DND-41 (cell line): ENCODE measurements at places on chromosomes 2 and 18.

GRCh38 chr18:3466045-3466444, 16.1 kb downstream of the TGIF1 start:
- no peak for DNase-seq

DNA sequence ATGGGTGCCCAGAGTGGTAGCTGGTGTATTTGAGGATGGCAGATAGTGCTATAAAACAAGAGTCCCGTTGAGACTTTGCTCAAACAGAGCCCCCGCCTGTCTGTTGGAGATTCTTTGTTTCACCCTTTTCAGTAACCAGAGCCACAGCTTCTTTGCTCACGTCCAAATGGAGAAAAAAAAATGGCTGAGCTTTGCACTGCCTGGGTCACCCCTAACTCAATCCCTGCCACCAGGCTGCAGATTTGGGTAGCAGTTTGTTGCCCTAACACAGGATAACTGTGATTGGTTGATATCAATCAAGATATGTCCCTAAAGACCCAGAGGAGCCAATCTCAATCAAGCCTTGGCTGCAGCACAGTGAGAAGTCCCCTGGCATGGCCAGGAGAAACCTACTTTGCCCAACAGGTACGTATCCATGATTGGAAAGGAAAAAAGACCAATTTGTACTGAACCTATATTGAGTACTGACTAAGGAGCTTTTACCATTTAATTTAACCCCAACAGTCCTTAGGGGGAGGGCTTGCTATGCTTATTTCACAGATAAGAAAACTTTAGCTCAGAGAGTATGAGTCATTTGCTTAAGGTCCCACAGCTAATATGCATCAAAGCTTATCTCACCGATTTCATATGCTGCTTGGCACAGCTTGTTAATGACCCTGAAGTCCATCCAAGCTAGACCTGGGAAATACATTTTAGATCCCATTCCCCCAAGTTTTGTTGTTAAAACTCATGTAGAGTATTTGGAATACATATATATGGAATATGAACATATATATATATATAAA, 72.0 kb upstream of the SH3BP4 start:
- no peak for DNase-seq

GRCh38 chr2:209960676-209961630, 41.5 kb upstream of the RPE start:
- DNase-seq, result peak; percentile 30

- no peak for DNase-seq
Measured at GRCh38 chr2:166167449-166167848, 39.6 kb upstream of the SCN1A start.

DNA sequence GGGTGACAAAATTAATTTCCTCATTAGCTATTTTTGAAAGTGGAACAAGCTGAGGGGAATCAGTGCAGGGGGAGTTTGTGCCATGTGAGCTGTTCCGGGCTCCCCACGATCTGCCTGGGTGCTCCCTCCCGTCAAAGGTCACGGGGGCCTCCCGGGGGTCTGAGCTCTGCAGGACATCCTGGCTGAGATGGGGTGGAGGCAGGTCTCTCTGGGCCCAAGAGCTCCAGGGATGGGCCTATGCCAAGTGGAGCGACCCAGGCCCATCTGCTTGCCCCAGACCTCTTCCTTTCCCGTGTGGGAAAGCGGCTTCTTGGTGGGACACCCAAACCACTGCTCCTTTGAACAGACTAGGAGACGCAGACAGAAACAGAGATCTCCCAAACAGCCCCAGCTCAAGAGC, 143.3 kb upstream of the ID2 start:
- no peak for DNase-seq

DNA sequence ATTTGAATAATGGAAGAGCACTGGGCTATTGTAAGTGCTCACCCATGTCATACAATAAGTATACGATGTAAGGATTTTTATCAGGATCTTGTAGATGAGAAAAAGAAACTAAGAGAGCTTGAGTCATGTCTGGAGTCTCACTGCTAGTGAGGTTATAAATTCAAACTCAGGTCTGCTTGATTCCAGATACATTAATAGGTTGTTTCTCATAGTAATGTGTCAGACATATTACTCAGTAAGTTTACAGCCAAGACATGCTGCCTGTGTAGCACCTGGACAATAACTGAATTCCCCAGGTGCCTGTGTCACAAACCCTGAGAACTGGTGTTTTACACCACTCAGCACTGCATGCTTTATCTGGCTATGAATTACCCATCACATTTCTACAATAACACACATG, 216.9 kb upstream of the LRP1B start:
- no peak for DNase-seq

DNA sequence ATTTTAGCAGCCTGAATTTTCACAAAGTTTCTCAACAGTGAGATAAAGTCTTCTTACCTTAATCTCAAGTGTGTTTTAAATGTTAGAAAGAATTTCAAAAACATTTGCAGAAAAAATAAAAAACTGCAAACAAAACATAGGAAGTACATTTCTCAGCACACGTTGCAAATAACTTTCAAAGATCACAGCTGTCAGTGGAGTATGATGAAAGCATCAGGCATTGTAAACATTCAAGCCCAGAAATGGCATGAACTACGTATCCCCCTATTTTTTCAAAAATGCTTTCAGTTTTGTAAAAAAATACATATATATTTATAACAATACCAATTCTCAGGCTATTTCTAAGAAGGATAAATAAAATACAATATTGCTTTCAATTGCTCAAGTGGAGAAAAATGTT, 320.6 kb upstream of the TFPI start:
- no peak for DNase-seq

- DNase-seq, result no peak
Measured at GRCh38 chr2:85132834-85133637, at the start of gene TCF7L1. Gene TCF7L1, plus strand, starts transcription at chr2:85133392. Its CDS starts 293 bp downstream, at chr2:85133685.

DNA sequence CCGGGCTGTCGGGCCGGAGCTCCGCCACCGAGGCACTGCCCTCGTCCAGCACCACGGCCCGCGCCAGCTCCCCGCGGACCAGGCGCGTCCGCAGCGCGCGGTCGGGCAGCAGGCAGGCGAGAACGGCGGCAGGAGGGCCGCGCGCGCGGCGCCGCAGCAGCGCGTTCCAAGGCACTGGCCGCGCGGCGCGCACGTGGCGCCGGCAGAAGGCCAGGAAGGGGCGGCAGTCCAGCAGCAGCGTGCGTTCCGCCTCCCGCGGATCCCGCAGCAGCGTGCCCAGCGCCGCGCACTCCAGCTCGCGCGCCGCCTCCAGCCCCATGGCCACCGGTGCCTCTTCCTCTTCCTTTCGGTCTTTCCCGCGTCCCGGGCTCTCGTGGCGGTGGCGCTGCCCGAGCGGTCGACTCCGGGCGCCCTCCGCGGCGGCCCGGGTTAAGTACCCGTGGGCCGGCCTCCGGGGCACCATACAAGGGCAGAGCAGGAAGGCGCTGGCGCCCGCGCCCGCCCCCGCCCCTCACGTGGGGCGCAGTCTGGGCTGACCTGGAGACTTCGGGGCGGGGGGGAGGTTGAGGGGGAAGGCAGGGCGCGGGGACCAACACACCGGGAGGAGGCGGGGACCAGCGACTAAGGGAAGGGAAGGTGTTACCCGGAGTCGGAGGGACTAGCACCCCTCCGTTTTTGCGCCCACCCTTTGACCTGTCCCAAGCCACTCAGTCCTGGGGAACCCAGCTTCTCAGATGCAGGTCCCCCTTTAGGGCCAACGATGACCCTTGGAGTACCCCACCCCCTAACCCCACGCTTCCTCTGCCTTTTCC, at the start of gene DUSP2:
TSS of gene DUSP2 (minus strand) at position 405 of the 812 bp plus-strand sequence. CDS start at position 319, 86 bp downstream.
- DNase-seq, result peak; percentile 87

DNA sequence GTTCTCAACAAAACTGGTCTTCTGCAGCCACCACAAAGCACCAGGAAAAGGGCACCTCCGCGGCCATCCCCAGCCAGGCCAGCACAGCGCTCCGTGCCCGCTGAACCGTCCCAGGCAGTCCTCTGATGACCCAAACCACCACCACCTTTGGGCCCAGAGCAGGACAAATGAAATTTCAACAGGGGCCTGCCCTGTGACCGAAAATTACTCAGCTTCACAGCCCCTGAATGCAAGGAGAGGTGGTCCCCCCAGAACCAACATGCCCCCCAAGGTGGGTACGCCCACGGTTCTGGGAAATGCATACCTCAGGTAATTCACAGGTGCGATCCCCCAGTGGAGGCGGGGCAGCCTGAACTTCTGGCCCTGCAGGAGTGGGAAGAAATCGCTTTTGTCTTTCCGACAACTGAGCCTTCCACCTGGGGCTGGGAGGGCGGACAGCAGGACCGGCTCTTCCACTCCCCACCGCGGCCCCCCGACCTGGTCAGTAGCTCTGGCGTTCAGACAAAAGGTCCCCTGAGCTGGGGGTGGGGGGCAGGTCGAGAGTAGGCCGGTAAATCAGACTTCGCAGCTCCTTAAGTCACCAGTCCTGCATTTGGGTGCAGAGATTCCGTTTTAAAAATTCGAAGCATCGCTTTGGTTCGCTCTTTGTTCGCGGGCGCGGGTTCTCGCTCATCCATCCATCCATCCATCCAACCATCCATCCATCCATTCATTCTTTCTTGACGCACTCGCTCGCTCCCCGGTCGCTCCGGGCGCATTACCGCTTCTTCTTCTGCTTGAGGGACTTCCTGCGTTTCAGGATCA, 1.4 kb downstream of the ARL4C start:
- peak; percentile 56 for DNase-seq

DNA sequence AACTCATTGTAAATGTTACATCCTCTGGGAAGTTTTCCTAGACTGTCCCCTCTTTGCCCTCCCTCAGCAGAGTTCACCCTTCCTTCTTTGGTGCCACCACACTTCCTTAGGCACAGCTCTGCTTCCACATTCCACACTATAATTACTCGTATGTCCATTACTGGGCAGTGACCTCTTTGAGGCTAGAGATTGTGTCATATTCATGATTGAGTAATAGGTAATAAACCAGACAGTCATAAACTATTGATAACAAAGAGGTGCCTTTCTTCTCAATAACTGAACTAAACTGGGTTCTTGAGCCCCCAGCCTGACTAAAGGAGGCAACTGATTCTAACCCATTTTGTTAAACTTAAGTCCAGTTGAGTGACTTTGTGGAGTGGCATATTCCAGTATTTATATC, 28.3 kb downstream of the MYO3B start:
- no peak for DNase-seq

DNA sequence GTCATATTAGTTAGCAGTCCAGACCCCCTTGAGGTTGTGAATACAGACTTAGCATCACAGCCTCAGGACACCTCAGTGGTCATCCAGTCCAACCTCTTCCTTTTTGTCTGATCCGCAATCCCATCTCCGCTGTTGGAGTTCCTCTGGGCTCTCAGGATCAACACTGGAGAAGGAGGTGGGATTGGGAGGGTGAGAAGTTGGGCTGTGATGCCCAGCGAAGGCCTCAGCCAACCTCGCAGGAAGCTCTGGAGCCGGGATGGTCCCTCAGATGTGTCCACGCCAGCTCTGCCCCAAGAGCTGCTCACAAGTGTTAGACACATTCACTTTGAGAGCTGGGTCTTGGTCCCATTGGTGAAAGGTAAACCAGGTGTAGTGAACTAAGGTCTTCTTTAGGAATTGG, 74.9 kb upstream of the AFF3 start:
- DNase-seq, result no peak

DNA sequence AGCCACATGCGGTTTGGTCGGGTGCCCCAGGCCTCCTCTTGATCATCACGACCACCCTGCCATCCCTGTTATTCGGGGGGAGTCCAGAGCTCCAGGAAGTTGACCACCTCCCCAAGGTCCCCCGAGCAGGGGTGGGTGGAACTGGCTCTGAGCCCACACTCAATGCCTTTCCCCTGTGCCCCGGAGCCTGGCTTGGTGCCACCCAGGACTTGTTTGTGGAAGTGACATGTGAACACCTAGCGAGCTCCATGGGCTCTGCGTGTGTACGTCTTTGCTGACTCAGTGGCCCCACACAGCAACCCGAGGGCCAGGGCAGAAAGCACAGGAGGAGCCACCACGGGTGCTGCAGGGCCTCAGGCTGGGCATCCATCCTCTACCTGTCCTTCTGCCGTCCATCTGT, 32.5 kb downstream of the ODC1 start:
- no peak for DNase-seq

DNA sequence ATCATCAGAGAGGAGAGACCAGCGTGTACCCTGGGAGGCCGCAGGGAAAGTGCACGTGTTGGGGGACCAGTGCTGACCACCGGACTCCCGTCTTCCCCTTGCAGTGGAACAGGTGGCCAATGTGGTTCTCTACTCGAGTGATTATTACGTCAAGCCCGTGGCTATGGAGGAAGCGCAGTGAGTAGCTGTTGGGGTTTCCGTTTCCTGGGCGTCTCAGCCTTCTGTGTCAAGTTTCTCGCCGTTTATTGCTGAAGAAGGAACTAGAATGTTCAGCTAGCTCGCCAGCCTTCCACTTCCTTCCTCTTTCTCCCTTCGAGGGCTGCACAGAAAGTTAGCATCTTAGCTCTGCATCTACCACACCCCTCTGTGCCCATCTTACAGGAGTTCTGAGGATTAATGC, 22.8 kb upstream of the DGKD start:
- peak; percentile 61 for DNase-seq

GRCh38 chr2:30936977-30937376, 129.7 kb upstream of the CAPN13 start:
- DNase-seq, result no peak

DNA sequence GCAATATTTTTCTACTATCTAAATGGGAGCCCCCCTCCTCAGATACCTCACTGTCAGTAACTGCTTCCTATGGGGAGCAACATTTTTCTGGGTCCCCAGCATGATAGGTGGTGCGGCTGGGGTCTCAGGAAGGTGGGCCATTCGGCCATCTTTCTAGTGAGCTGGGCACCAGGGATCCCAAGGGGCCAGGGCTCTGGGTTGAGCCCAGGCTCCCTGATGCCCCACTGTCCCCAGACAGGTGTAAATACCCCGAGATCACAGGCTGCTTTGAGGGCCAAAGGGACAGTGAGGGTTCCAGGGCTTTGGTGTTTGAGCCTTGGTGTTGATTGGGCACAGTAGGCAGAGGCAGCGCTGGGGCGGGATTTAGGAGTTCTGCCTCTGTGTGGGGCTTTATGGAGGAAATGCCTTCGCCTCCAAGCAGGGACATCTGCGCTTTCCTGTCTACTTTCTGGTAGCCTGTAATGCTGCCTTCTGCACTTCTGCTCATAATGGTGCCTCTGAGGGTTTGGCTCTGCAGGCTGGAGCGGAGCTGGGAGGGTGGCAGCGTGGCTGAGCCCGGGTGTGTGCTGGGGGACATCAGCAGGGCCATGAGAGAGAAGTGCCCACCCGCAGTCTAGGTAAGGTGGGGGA, 5.3 kb downstream of the ITM2C start:
- DNase-seq, result no peak

DNA sequence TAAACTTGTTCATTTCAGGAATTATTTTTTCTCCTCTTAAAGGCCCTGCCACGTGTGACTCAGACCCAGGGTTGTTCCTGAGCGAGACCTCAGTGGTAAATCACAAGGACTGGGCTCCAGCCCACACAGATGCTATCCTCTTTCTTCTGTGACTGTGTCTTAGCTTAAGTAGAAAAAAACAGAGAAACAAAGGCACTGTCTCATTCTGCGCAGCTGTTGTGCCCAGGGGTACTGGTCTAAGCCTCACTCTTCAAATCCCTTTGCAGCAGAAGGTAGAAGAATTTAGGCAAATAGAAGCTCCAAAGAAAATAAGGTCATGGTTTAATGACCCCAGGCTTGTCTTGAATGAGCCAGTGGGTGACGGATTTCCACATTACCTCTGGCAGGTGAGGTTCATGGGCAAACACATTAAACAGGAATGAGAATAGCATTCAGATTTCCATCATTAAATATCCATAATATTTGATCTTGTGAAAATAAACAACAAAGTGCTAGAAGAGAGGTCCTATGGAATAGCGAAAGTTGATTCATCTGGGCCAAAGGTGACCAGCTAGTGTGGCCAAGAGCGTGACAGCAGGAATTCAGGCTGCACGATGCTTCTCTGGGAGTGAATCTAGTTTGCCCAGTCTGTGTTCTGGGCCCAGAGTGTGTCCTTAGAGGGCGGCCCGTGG, 63.3 kb downstream of the LIPG start:
- DNase-seq, result no peak
